ENCODE measurements at places on chromosomes 6 and 20.
A peak's percentile ranks its signal among the peaks of the same experiment; 100 is the strongest.

DNA sequence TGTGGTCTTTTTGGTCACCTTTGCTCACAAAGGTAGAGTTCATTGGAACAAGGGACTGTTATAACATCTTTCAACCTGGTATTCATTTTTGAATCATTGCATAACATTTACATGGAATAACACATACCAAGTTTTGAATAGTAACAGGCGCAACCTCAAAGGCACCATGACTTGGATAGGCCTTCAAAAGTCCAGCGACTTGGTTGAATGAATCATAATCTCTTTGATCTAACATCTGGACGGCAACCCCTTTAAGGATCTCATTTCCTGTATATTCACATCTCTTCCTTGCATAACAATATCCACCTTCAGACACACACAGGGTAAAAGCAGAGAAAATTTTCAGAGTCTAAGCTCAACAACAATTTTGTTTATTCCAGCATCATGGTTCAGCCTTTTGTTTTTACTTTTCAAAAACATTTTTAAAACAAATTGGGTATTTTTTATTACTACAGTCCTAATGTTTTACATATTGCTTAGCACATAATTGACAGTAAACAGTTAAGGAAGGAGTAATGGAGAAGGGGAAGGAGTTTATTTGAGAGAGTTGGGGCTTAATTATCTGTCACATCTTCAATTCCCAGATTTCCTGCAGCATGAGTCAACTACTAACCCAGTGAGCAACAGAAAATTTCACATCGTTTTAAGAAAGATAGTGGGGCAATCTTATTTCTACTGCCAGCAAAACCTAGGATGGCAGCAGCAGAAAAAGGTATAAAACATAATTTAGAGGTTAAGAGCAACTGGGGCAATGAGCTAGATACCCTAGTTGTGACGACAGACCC lies 41.8 kb upstream of the F13A1 start:
- DNase-seq: no peak

- no peak for DNase-seq
Measured at GRCh38 chr6:40713002-40713719, 126.0 kb upstream of the LRFN2 start.

- DNase-seq: no peak
Measured at GRCh38 chr20:35511814-35512420, 17.5 kb downstream of the C20orf173 start.

GRCh38 chr6:11224252-11224965 lies 8.1 kb downstream of the NEDD9 start:
- DNase-seq: no peak

DNA sequence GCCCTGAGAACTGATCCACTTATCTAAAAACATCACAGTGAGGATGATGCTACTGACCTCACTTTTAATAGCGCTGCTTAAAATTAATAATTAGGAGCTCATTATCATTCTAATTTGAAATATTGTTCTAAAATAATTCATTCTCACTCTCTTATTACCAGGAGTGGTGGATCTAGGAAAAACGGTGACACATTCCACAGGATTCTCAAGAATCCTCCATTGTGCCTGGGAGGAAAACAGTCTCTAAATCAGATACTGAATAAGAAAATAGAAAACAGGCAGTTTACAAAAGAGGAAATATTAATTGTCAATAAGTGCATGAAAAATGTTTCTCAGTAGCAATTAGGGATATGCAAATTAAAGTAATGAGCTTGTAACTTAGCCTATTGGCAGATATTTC lies 187.4 kb downstream of the TENT5A start:
- no peak for DNase-seq

- DNase-seq: no peak
Measured at GRCh38 chr20:18188434-18188833, 50.8 kb downstream of the KAT14 start.

GRCh38 chr6:52612336-52613054 lies 35.6 kb upstream of the TRAM2 start:
- no peak for DNase-seq

DNA sequence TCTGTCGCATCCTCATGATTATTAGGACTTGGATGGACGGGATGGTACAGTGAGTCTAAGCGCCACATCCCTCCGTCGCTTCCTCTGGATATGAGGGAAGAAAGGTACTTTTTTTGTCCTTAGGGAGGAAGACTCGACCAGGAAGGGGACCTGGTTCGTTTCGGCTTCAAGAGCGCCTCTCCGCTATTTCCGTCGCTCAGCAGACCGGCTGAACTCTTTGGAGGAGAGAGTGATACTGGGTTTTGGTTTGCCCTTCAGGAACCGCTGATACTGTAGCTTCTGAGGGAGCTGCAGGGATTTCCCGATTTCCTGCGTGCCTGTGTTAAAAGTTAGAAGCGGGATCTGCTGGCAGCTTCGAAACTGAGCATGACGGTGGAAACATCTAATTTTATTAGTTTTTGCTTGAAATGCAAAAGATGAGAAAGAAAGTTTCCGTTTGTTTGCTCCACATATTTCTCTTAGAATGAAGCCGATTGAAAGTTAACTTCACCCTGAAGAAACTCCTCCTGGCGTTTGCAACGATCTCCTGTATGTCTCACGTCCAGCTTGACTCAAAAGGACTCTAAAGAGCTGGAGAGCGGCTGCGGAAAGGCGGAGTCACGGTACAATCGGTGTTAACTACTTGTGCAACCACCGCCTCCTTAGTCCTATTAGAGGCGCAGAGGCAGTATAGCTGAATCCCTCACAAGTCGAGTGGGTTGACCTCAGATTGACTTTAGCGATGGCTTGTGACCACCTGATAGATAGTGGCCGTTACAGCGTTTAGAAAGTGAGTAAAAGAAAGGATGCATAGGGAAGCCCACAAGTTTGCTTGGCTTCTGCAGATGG lies 129.4 kb downstream of the TRIM27 start:
- no peak for DNase-seq

- DNase-seq: no peak
Measured at GRCh38 chr6:170584954-170585498, 589 bp upstream of the PDCD2 start.

GRCh38 chr6:68040312-68040778 lies 594.7 kb upstream of the ADGRB3 start:
- no peak for DNase-seq

GRCh38 chr6:66149132-66149531 lies 442.1 kb upstream of the EYS start:
- DNase-seq: no peak

DNA sequence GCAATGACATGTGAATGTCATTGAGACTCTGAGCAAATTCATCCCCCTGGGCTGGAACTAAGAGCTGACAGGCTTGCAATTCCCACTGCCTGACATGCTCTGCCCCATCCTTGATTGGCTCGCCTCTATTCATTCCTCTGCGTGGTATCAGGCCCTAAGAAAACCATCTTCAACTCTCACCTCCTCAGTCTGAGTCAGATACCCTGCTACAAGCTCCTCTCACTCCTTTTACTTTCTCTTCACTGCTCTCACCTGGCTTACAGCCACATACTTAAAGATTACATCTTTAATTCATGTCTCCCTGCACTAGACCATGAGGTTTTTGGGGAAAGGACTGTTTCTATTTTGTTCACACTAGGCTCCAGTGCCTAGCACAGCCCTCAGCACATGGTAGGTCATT lies 131.6 kb downstream of the KIF6 start:
- DNase-seq: no peak

GRCh38 chr6:169190970-169191369 lies 62.7 kb downstream of the THBS2 start:
- no peak for DNase-seq

DNA sequence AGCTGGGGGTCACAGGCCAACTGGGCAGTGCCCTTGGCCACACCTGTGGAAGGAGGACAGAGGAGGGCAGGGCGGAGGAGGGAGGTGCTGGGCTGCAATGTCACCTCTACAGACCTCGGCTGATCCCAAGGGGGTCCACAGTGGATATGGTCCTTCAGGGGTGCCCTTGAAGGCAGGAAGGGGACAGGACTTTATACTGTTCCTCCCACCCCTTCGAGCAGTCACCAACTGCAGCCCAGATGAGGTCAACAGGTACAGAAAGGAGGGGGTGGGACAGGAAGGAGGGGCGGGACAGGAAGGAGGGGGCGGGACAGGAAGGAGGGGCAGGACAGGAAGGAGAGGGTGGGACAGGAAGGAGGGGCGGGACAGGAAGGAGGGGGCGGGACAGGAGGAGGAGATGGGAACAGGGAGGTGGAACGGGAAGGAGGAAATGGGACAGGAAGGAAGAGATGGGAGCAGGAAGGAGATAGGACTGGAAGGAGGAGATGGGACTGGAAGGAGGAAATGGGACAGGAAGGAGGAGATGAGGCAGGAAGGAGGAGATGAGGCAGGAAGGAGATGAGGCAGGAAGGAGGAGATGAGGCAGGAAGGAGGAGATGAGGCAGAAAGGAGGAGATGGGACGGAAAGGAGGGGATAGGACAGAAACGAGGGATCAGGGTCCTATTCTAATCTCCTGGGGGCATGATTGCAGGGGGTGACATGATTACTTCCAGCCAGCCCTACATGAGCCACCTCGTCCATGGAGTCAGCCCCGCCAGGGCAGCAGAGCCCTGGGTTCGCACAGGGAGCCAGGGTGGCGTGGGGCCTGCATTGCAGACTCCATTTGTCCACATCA lies 19.4 kb upstream of the MRGBP start:
- peak; percentile 28 for DNase-seq

DNA sequence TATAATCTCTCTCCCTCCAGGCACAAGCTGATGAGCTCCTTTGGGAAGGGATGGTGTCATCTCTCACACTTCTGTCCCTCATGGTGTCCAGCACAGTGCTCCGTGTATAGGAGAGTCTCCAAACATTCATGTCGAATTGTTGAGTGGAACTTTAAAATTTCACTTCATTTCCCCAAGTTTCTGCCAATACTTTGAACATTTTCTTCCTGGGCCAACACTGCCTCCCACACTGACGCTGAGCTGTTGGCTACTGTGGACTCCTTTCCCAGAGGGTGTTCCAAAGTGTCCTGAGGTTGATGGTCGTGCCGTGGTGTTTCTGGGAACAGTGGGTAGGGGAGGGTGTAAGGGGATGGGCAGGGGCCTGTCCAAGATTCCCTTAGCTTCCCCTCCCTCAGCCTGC lies 122.7 kb downstream of the TIAM2 start:
- DNase-seq: no peak

DNA sequence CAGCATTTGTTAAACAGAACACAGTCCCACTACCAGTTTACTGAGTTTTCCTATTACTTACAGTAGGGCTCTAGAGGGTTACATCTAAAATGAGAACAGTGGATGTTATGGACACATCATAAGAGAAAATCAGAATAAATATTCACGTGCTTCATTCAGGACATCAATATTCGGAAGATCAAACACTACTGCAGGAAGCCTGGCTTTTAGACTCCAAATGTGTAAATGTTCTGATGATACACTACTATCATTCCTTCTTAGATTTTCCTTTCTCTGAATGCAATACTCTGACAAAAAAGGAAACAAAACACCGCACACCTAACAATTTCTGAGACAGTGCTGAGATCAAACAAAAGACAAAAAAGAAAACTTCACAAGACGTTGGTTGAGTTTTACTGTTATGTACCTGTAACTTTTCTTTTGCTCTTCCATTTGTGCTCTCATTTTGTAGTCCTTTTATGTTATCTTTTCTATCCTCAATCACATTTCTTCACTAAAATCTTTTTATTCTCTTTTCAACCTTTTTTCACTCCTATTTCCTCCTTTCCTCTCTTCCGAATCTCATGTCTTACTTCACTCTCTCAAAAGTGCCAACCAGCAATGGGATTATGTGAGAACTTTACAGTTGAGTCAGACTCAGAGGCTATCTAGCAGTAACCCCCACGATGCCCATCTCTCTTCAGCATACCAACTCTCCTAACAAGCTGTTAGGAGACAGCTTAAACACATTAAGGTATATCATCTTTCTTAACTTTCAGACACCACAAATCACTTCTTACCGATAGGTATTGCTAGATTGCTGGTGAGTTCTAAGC lies 1.7 kb downstream of the FAM184A start:
- no peak for DNase-seq

DNA sequence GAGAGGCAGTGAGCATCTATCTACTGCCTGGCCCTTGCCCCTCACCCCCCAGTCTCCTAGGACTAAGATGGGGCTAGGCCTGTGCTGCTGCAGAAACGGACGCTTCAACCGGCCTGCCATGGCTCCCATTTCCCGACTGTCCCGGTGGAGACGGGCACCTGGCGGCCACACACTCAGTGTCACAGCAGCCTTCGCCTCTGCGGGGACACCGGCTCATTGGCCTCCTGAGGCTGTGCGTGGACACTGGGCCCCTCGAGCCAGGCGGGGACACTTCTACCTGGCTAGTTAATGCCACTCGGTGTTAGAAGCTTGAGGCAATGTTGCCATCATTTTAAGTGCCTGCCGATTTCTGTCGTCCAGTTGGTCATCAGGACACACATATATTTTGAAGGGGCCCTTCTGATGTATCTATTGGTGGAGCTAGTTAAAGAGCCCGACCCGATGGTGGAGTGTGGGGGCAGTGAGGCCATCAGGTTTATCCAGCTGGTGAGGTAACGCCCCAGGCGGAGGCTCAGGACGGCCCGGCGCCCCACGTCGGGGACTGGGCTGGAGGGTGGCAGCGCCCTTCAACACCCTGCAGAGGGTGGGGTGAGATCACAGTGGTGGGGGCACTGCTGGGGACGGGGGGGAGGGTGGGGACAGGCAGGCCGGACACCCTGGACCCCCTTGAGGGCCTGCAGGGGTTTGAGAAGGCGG lies 58.9 kb upstream of the GATA5 start:
- DNase-seq: no peak

- no peak for DNase-seq
Measured at GRCh38 chr6:4316867-4317400, 181.6 kb upstream of the ECI2 start.

- DNase-seq: no peak
Measured at GRCh38 chr6:24847402-24847801, 48.7 kb upstream of the ARMH2 start.

GRCh38 chr6:143611580-143611979 lies 66.2 kb upstream of the PHACTR2 start:
- no peak for DNase-seq

GRCh38 chr6:29019629-29020028 lies 14.5 kb upstream of the ZNF311 start:
- DNase-seq: no peak

GRCh38 chr6:123635567-123635966 lies 1.2 kb downstream of the TRDN start:
- DNase-seq: no peak

DNA sequence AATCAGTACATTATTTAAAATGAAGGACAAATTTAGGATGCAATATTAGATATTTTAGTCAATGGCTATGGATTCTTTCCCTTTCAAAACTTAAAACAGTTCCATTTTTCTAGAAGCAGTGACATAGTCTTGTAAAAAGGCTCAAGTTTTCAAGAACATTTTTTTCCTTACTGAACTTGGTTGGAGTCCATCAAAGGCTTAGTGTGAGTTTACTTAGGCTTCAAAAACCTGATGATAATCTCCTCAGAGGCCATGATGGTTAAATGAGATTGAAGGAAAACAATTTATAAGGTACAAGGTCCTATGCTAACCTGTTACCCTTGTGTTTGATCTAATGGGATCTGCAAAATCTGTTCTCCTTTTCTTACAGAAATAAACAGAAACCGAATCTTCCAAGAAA lies 531.8 kb downstream of the UTRN start:
- DNase-seq: no peak

Data from T-helper 1 cell (primary cell).